ENCODE measurements at places on chromosomes 4 and X. TPM values are rescaled to one million over a fixed set of nuclear protein-coding genes. Genes with fewer than 3 reads are reported as not detected.

GRCh38 chr4:80730158-80730557, 300.4 kb upstream of the BMP3 start:
- H3K4me3 ChIP-seq, result no peak overlapping the region
- no peaks in the 10 kb centered on the region for H3K27me3 ChIP-seq
- DNase-seq, result no peak
- no peak overlapping the region for H3K27ac ChIP-seq
- H3K36me3 ChIP-seq, result no peaks in the 10 kb centered on the region

DNA sequence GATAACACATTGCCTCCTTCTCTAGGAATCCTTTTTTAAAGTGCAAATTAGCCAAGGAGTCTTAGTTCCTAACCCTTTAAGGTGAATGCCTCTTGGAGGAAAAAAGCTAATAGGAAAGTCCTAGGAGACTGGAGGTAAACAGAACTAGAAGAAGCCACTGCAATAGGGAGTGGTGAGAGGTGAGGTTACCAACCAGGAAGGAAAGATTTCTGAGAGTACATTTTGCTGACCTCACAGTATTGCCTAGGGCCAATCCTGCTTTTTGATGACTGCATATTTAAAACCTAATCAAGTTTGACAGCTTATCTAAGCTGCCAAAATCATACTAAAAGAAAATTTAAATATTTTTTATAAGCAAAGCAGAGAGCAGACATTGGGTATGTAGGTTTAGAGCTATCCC, 7.3 kb upstream of the CUL4B start:
- H3K27ac ChIP-seq, result no peak overlapping the region
- H3K27me3 ChIP-seq, result no peaks in the 10 kb centered on the region
- H3K4me1 ChIP-seq, result no peaks in the 10 kb centered on the region
- no peak for DNase-seq
- no peaks in the 10 kb centered on the region for H3K36me3 ChIP-seq

GRCh38 chrX:72663737-72664136, 50.4 kb downstream of the PHKA1 start:
- peaks cover 13% of the 10 kb centered on the region for H3K4me1 ChIP-seq
- H3K4me3 ChIP-seq, result peak overlapping the region; percentile 5
- DNase-seq, result no peak
- peaks cover 4% of the 10 kb centered on the region for H3K36me3 ChIP-seq

GRCh38 chr4:151835467-151835866, 74.7 kb upstream of the GATB start:
- H3K27me3 ChIP-seq, result peaks cover 11% of the 10 kb centered on the region
- H3K36me3 ChIP-seq, result no peaks in the 10 kb centered on the region
- no peak overlapping the region for H3K27ac ChIP-seq
- H3K4me1 ChIP-seq, result no peaks in the 10 kb centered on the region

DNA sequence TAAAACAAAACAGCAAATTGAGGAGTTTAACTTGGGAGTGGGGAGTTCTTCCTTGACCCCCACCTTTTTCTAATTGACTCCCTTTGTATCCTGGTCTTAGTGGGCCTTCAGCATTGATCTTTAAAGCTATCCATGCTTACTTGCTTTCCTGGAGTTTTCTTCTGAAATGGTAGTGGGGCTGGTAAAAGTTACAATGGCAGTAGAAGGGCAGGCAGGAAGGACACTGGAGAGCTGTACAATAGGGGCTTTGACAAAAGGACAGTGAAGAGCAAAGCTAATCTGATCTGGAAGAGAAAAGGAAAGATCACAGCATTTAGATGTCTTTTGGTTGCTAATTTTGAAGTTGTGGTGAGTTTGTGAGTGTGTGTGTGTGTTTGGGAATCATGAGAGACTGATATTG, 111.5 kb downstream of the MID1 start:
- no peaks in the 10 kb centered on the region for H3K36me3 ChIP-seq
- H3K4me1 ChIP-seq, result no peaks in the 10 kb centered on the region
- H3K4me3 ChIP-seq, result no peak overlapping the region
- DNase-seq, result no peak

The FHIP1A gene
- total RNA-seq, result not detected

The CRMP1 gene
- not detected for total RNA-seq

GRCh38 chr4:187433141-187433540, 562.4 kb upstream of the ZFP42 start:
- H3K4me3 ChIP-seq, result no peak overlapping the region
- H3K27ac ChIP-seq, result no peak overlapping the region
- no peak for DNase-seq
- no peaks in the 10 kb centered on the region for H3K27me3 ChIP-seq

The MAGEE2 gene
- not detected for total RNA-seq

DNA sequence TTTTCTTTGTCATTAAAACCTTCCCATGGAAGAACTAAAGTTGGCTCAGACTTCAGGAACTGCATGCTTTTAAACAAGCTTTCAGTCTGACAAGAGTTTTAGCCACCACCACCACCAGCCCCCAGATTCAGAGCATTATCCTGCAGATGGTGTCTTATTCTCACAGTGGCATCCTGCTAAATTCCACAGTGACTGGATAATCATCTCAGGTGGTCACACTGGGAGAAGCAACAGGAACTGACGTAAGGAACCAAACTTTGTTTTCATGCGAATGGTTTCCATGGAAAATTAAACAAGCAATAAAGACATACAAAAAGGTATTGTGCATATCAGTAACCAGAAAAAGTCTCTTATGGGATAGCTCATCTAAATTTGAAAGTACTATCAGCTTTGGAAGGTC, 370.7 kb downstream of the FBXW7 start:
- no peaks in the 10 kb centered on the region for H3K36me3 ChIP-seq
- no peak for DNase-seq
- peaks cover 3% of the 10 kb centered on the region for H3K4me1 ChIP-seq
- no peak overlapping the region for H3K4me3 ChIP-seq

The KLKB1 gene
- 0.09 TPM for total RNA-seq

The RNF128 gene
- not detected for total RNA-seq

DNA sequence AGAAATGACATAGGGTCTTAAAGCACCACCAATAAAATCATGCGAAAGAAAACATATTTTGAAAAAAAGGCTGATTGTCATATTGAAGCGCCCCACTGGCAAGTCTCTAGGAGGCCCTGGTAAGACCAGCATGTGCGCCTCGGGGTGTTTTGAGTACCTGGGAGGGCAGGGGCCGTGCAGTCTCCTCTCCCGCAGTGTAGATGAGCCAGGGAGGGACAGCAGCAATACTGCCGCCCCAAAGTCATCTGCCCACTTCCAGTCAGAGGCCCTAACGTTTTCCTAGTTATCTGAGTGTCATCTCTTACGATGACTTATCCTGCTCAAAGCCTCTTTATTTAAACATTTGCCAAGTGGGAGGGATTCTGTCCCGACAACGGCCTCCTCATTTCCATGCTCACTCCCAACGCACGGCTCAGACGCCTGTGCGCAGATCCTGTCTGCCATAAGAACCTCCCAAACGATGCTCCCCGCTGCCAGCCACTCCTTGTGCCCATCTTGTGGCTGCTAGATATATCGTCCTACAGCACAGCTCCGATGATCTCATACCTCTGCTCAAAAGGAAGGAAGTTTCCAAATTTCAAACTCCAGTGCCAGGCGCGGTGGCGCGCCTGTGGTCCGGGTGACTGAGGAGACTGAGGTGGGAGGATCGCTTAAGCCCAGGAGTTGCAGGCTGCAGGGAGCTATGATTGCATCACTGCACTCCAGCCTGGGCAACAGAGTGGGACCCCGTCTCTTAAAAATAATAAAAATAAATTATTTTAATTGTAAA, 17.2 kb upstream of the SCRG1 start:
- H3K4me3 ChIP-seq, result no peak overlapping the region
- peaks cover 5% of the 10 kb centered on the region for H3K4me1 ChIP-seq
- DNase-seq, result peak; percentile 53

The CT45A1 gene
- total RNA-seq, result not detected

The POLN gene
- 2.3 TPM for total RNA-seq

The RPL34 gene
- total RNA-seq, result 1,411 TPM

GRCh38 chr4:78079726-78080430, 22.8 kb downstream of the FRAS1 start:
- H3K36me3 ChIP-seq, result no peaks in the 10 kb centered on the region
- no peak for DNase-seq
- H3K27me3 ChIP-seq, result peaks cover 13% of the 10 kb centered on the region
- H3K4me1 ChIP-seq, result no peaks in the 10 kb centered on the region
- no peak overlapping the region for H3K4me3 ChIP-seq
